Left lobe of liver (tissue), 2 donors: ENCODE measurements at places on chromosomes 12 and 14.
A peak's percentile ranks its signal among the peaks of the same experiment; 100 is the strongest.

GRCh38 chr12:92641291-92641690 lies 61.5 kb upstream of the PLEKHG7 start:
- no peak for DNase-seq

DNA sequence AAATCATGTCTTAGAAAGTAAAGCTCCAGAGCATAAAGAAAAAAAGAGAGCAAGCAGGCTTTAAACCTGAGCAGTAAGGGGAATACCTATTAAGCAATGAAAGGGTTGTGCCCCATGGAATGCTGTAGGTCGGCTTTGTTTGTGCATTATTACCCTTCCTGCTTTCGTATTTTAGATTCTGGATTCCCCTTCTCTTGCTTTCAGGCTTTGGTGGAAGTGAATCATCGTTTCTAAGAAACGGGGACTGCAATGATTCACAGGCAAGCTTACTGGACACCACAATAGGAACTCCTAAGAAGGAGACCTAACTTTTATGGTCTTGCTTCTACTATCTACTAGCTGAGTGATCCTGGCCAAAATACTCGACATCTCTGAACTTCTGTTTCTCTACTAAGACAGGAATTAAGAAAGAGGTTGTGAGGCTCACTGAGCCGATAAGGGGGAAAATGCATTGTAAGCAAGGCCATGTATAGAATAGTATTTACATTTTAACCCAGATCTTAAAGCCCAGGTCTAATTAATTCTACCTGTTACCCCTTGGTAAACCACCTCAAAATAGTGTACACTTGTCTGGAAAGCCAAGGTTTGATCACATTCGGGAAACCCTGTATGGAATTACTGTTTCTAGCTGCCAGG lies 1.2 kb upstream of the BMAL2 start:
- DNase-seq, result no peak

DNA sequence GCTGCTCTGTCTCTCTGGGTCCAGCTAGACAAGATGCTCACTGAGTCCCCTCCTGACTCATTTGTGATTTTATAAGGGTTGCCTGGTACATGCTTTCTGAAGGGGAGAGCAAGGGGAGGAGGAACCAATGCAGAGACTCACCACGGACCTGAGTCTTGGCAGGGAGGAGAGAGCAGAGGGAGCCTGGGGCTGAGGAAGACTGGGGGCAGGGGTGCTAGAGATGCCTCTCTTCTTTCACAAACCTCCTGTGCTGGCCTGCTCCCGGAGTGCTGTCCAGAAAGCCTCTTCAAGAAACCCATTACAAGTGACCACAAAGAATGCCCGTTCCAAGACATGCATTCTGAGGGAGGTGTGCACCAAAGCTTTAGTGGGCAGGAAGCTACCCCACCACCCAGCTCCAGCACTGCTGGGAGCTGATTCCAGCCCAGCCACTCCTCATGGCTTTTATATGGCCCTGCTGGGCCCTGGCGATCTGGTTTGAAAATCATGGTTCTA lies 33.1 kb upstream of the DICER1 start:
- no peak for DNase-seq

GRCh38 chr12:7016958-7017571 lies 1.2 kb downstream of the LPCAT3 start:
- peak; percentile 19 for DNase-seq

GRCh38 chr12:72277415-72277814 lies 5.2 kb downstream of the TRHDE start:
- DNase-seq, result no peak

DNA sequence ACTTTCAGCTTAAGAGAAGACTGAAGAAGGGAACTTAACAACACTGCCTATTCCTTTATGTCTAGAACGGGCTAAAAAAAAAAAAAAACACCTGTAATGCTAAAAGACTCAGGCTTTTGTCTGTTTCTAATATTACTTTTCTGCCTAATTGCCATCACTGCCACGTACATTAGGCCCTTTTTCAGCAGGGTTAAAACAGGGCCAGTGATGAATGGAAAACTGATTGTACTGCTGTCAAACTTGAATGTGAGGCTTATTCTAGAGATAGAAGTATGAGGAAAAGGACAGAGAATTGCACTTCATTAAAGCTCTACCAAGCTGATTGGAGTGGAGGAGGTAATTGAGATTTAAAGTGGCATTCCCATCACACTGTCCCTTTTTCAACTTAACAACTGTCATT lies 535.8 kb downstream of the PRKD1 start:
- DNase-seq, result no peak

DNA sequence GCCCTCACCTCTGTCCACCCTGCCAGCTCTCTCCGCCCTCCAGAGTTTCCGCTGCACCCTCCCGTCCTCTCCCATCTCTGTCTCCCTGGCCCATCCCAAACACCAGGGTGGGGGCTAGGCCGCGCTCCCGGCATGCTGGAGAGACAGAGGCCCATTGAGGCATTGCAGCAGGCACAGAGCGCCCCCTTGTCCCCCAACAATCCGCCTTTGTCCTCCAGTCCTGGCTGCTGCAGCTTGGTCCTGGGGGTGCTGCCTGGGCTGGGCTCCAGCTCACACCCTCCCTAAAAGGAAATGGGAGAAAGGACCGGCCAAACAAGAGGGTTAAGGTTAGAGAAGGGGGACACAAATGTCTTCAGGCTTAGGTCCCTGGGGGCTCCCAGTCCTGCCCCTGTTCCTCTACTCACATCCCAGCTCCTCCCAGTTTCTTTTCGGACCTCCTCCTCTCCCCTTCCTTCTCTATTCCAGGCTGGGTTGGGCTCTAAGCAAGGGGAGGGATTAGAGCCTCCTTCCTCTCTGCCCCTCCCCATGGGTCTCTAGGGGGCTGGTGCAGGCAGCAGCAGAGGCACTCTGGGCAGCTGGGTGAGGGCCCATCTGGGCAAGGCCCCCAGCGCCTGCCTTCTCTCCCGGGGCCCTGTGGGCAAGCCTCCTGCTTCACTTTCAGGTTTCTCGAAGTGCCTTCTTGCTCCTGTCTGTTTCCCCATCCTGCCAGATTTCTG lies at the start of gene CMTM5:
CMTM5 (plus strand) TSS at position 565 of the 716 bp plus-strand sequence. CDS start 206 bp downstream, outside the sequence.
- no peak for DNase-seq

- no peak for DNase-seq
These were observed 261.4 kb upstream of the TMTC1 start for GRCh38 chr12:30045171-30045570.
